Right lobe of liver (tissue), 6 donors: ENCODE measurements at places on chromosomes 5 and 9. TPM values are rescaled to one million over a fixed set of nuclear protein-coding genes. Genes with fewer than 3 reads are reported as not detected.

The PDCD1LG2 gene
- total RNA-seq = 1.3 TPM

The CRHBP gene
- 41.3 TPM for total RNA-seq

The LCN1 gene
- total RNA-seq = not detected

The IL3 gene
- not detected for total RNA-seq

The PCDH1 gene
- 42.6 TPM for total RNA-seq

The ACTBL2 gene
- not detected for total RNA-seq

The KCNV2 gene
- not detected for total RNA-seq

The LECT2 gene
- total RNA-seq = 62.9 TPM

The ROR2 gene
- 0.39 TPM for total RNA-seq

The MEIKIN gene
- total RNA-seq = not detected

The MGAT1 gene
- 99.9 TPM for total RNA-seq

The SLC28A3 gene
- 0.07 TPM for total RNA-seq

The NRG2 gene
- total RNA-seq = 0.77 TPM

The IRX2 gene
- total RNA-seq = not detected

The NEUROG1 gene
- total RNA-seq = not detected

The C9orf50 gene
- total RNA-seq = not detected

The GTF2H2 gene
- 13.0 TPM for total RNA-seq

The MAPKAP1 gene
- 36.9 TPM for total RNA-seq

The CLIC3 gene
- total RNA-seq = not detected

The EGFLAM gene
- total RNA-seq = 0.50 TPM

The SLC36A2 gene
- not detected for total RNA-seq

The FAM120A gene
- total RNA-seq = 61.9 TPM

The SCGB3A1 gene
- total RNA-seq = 0.57 TPM

The WHRN gene
- 3.1 TPM for total RNA-seq

The NR6A1 gene
- 1.8 TPM for total RNA-seq

The DDX46 gene
- total RNA-seq = 13.6 TPM

The HSPB3 gene
- not detected for total RNA-seq

The DAB2IP gene
- total RNA-seq = 21.4 TPM

The SMIM33 gene
- total RNA-seq = not detected

The MYMK gene
- total RNA-seq = not detected

The PCDHGC5 gene
- total RNA-seq = 0.32 TPM

The CD274 gene
- total RNA-seq = 3.7 TPM

The ENTPD8 gene
- 3.3 TPM for total RNA-seq

The GLDC gene
- 103 TPM for total RNA-seq

The TRIM7 gene
- total RNA-seq = 0.18 TPM

The FLT4 gene
- 7.9 TPM for total RNA-seq

The PPP3R2 gene
- not detected for total RNA-seq

The PCDHGB1 gene
- total RNA-seq = 0.43 TPM

The FOXD4L5 gene
- 0.13 TPM for total RNA-seq

The PCDHGA12 gene
- 0.99 TPM for total RNA-seq

The TSSK1B gene
- total RNA-seq = not detected

The SPINK7 gene
- total RNA-seq = not detected

The KIF4B gene
- not detected for total RNA-seq

The SCAI gene
- total RNA-seq = 2.4 TPM

The SPATA31C1 gene
- not detected for total RNA-seq

The GRXCR2 gene
- total RNA-seq = not detected

The MORN5 gene
- total RNA-seq = not detected

The ANKRD31 gene
- 0.02 TPM for total RNA-seq
